Fibroblast of skin of left quadriceps (primary cell): ENCODE measurements at places on chromosomes 5 and 9.

DNA sequence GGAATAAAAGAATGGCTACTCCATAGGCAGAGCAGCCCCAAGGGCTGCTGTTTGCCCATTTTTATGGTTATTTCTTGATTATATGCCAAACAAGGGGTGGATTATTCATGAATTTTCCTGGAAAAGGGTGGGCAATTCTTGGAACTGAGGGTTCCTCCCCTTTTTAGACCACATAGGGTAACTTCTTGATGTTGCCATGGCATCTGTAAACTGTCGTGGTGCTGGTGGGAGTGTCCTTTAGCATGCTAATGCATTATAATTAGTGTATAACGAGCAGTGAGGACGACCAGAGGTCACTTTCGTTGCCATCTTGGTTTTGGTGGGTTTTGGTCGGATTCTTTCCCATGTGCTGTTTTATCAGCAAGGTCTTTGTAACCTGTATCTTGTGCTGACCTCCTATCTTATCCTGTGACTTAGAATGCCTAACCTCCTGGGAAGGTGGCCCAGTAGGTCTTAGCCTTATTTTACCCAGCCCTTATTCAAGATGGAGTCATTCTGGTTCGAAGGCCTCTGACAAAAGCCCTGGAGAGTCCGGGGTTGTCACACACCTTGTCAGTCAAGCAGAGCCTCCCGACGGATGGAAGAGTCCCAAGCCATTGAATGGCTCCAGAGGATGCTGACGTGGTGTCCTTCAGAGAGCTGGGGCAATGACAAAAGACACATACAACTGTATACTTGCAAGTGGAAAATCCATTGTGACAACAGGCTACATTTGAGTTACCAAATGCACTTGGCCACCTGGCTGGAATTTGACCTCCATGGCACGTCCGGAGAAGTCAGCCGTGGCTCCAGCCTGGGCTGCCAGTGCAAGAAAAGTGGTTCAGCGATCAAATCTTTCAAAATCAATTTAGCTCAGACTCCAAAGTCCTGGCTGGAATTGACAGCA lies 67.1 kb upstream of the CLINT1 start:
- no peak for DNase-seq

DNA sequence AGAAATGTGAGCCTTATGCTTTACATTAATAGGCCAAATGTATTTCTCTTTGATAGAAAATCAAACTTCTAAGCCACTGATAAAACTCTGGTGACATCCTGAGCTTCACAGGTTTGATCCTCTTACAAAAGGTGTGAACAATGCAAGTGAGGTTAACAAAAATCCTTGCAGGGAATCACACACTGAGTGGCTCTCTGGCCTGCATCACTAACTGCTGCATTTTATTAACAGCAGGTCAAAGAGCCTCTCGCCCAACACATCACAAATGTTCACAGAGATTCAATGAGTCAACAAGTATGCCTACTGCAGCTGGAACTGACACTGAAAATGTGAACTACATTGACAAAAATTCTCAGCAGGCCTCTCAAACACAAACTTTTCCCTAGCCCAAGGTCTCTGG lies 122.3 kb downstream of the SEMA5A start:
- no peak for DNase-seq

DNA sequence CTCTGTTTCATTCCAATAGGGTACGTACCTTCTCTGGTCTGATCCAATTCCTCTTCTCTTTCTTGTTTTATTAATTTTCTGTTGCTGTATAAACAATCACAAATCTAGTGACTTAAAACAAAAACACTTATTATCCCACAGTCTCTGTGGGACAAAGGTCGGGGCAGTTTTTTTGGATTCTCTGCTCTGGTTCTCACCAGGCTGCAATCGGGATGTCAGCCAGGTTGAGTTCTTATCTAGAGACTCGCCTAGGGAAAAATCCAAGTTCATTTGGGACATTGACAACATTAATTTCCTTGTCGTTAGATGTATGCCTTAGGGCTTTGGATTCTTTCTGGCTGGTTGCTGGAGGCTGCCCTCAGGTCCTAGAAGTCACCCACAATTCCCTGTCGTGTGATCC lies 430.5 kb upstream of the RORB start:
- DNase-seq = no peak

DNA sequence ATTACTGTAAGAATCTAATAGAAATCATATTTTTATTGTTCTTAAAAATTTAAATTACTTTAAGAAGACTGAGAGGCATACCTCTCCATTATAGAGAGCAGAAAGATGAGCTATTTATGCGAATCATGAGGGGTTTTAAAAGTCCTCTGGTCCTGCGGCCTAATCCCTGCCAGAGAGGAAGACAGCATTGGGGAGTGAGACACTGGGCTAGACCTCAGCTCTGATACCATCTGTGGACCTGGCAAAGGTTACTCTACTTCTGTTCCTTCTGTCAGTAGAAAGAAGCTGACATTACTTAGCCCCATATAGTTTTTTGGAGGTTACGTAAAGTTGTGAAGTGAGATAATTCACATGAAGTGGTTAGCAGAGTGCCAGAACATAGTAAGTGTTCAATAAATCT lies 103.6 kb downstream of the CCDC192 start:
- DNase-seq = no peak

- no peak for DNase-seq
Measured at GRCh38 chr5:139658501-139658927, 10.4 kb downstream of the CXXC5 start.

- no peak for DNase-seq
Measured at GRCh38 chr9:95511616-95511931, 5.2 kb downstream of the PTCH1 start.

GRCh38 chr5:134101686-134102439 lies 12.6 kb upstream of the TCF7 start:
- DNase-seq = no peak

DNA sequence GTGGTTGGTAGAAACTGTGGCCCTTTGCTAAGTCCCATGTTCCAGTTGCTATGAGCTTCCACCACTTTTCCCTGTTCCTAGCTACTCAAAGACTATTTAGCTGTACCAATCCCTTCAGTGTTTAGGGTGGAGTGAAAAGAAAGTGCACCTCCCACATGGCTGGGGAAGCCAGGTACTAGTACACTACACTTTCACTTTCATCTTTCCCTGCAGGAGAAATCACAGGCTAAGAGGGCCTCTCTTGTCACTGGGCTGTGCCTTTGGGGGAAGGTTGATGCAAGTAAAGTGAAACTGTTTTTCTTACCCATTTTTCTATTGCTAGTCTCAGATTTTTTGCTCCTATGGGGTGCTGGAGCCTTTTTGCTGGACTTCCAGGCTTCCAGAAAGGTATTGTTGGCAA lies 33.5 kb upstream of the CKS2 start:
- DNase-seq = no peak

DNA sequence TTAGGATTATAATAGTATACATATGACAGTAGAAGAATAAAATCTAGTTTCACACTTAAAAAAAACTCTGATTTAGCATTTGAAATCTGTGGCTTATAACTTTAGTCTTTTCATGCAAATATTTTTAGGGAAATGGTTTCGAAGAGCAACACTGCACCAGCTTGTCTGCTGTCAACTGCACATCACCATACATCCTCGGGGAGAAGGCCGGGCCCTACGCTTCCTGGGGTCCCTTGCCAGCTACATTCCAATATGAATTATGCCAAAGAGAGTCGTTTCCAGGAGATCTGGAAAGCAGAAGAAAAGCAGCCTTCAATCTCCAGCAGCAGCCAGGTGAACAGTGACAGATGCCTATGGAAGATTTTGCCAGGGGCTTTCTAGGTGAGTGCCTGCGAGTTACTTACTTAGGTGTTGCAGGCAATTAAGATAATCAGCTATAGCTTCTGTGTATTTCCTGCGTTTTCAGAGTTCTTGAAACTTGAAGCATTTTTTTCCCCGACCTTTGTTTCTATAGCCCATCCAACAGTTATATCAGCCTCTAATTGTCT lies 166.8 kb downstream of the TRPM3 start:
- no peak for DNase-seq

GRCh38 chr9:130137641-130138081 lies 34.5 kb upstream of the NCS1 start:
- DNase-seq = no peak

DNA sequence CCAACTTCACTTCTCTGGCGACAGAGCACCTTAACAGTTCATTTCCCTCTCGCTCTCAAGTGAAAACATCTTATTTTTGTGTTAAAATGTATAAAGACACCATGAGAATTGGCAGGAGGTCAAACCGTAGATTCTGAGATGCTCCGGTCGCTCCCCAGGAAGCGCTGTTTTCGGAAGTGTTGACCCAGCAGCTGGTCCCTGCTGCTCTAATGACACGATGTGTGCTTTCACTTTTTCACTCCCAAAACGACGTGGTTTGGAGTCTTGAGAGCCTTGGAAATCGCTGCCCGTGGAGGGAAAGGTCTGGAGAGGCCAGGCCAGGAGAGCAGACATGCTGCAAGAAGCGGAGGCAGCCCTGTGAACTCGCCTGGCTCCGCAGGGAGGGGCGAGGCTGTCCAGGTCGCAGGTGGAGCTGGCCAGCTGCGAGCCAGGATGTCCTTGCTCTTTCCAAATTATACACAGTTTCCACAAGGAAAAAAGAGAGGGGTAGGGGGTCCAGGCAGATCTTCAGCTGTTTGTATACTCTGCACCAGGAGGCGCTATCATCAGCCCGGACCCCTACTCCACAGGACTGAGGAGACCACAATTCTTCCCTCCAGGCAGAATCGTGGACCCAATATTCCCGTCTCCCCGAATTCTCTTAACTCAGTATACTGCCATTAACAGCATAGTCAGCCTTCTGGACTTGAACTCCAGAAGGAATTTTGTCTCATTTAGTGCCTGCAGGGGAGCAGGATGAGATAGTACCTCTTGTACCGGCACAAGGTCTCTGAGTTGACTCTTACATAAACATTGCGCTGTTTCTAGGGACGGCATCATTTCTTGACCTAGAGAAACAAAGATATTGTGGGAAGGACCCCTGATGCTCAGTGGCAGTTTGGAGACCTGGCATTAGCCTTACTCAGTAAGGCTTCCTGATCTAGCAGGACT lies 248.6 kb upstream of the ANKRD55 start:
- no peak for DNase-seq

DNA sequence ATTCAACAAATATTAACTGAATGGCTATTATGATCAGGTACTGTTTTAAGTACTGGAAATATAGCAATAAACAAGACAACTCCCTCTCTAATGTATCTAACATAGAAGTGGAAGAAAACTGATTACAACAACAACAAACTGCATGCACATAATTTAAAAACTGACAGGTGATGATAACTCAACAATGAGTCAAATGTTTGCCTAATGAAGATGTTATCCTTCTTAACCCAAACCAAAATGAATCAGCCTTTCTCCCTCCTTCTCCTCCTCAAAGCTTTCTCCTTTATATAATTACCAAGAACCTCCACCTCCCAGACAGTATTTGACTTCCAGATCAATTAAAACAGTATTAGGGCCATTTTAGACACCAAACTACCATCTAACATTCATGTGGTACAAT lies 49.3 kb downstream of the RICTOR start:
- DNase-seq = no peak

- DNase-seq = no peak
Measured at GRCh38 chr5:163362840-163363371, 74.5 kb upstream of the CCNG1 start.

DNA sequence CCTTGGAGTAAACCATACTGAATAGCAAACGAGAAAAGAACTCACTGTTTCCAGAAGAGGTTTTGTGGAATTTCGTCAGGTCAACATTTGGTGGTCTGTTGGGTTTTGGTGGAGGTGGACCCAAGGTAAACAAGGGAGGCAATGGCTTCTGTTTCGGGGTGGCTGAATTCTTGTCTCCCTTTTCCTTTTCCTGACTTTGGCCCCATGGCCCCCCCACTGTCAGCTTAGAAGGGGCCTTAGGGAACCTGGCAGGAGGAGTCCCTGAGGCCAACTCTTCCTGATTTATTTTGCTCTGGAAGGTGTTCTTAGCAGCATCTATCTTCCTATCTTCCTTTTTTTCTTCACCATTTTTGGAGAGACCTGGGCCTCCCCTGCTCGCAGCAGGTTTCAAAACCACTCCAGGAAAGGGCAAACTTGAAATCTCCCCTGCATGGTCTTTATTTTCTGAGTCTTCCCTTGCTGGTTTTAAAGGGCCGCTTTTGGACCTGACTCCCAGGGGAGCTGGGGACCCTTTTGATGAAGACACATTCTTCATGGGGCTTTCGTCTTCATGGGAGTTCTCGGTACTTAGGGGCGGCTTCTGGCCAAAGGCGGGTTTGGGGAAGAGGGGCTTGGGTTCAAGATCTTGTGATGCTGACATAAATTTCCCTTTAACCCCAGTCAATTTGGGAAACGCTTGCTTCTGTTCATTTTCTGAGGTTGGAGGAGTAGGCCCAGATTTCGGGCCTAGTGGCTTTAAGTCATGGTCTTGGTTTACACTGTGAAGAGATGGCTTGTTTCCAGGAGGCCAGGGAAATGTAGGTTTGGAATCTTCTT lies 17.4 kb downstream of the FYB1 start:
- DNase-seq = no peak

DNA sequence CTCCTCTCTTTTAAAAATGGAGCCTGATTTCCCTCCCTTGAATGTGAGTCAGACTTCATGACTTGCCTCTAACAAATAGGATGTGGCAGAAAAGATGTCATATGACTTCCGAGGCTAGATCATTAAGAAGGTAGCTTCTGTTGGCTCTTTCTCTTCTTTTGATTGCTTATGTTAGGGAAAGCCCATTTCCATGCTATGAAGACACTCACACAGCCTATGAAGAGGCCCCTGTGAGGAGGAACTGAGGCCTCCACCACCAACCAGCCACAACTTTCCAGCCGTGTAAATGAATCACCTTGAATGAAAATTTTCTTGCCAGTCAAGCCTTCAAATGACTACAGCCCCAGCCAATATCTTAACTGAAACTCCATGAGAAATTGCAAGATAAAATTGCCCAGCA lies 413.4 kb downstream of the TMEM38B start:
- DNase-seq = no peak

- no peak for DNase-seq
Measured at GRCh38 chr5:180795771-180796313, 6.8 kb downstream of the MGAT1 start.

DNA sequence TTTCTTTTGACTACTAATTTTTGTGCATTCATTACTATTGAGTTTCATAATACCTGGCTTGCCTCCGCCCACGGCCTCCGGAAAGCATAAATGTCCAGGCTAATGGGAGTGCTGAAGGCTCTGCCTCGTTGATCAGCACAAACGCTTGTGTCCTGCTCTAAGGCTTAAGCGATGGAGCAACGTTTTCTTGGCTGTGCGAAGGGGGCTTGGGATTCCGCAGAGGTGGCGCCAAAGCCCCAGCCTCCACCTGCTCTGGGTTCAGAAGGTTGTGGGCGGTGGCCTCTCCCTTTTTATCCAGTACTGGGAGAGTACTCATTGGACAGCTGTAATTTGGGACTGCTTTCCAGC lies 19.7 kb downstream of the ANXA2R start:
- DNase-seq = no peak

DNA sequence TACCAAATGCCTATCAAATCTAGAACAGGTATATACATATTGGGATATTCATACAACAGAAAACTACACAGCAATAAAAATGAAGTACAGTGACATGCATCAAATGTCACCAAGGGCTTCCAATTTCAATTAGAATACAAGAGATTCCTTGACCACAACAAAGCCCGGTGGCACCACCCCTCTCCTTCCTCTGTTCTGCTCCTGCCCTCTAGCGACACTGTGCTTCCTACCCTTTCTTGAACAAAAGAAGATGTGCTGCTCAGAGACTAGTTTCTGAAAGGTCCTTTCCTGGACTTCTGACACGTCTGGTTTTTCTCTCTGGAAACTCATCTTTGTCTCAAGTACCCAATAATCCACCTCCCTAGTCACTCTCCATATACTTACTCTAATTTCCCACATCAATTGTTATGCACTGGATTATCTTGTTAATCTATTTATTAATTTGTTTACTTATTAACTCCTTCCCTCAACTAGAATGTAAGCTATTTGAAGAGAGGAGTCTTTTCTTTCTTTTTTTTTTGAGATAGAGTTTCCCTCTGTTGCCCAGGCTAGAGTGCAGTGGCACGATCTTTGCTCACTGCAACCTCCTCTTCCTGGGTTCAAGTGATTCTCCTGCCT lies 70.4 kb upstream of the CTSV start:
- no peak for DNase-seq
